ENCODE measurements at places on chromosomes 7 and 10. TPM values are rescaled to one million over a fixed set of nuclear protein-coding genes. Genes with fewer than 3 reads are reported as not detected.

OR13A1 gene
- polyA plus RNA-seq, result not detected

ZP3 gene
- 3.1 TPM for polyA plus RNA-seq

- no peak for DNase-seq
These were observed 695.5 kb downstream of the GRM8 start for GRCh38 chr7:126557271-126557670.

DNA sequence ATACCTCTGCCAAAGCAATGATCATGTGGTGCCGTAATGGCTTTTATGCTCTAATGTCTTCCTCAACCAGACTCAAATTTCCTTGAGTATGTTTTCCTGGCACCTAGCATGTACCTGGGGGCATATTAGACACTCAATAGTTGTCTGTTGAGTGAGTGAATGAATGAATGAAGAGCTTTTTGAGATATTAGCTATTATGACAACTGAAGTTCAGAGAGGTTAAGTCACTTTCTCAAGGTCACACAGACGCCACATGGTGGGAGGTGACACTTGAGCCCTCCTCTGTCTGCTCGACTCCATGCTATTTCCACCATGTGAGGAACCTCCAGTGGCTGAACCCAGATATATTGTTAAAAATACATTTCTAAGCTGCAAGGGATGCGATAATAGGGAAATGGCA lies 132.1 kb downstream of the PRPF18 start:
- no peak for DNase-seq
